ENCODE measurements at places on chromosomes 16 and 17. TPM values are rescaled to one million over a fixed set of nuclear protein-coding genes. Genes with fewer than 3 reads are reported as not detected.

The GP1BA gene
- total RNA-seq: not detected

The SLC5A11 gene
- total RNA-seq: not detected

The C17orf67 gene
- total RNA-seq: not detected

The KRT33A gene
- total RNA-seq: not detected

The ADAM11 gene
- 4.4 TPM for total RNA-seq

The HCRT gene
- total RNA-seq: not detected

The FADS6 gene
- total RNA-seq: not detected

DNA sequence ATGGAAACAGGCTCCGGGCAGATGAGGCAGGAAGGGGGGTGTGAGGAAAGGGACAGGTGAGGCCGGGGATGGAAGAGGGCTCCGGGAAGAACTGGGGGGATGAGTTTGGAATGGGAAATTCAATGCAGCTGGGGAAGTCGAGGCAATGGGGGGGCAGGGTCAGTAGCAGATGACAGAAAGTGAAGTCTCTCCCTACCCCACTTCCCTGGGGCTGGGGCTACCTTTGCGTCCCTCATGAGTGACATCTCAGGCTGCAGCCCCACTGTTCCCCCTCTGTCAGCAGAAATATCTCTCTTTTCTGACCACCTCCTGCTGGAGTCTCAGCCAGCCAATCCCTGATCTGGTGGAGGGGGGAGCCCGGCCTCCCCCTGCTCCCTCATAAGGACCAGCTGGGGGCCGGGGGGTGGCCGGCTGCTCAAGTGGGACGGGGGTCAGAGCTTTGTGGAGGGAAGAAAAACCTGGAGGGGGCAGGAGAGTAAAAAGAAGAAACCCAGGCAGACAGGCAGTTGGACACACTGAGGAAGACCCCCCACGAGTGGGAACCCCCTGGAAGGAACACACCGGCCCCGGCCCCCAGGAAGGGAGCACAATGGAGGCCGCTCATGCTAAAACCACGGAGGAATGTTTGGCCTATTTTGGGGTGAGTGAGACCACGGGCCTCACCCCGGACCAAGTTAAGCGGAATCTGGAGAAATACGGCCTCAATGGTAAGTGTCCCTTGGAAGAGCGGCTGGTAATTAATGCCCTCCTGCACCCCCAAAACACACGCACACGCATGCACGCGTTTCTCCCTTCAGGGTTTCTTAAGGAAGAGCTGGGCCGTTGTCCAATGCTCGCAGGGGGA lies at the start of gene ATP2A1:
Gene ATP2A1, plus strand, starts transcription at position 406 of the 844 bp plus-strand sequence. Its CDS starts 184 bp downstream, at position 590.
- H3K27me3 ChIP-seq: no peaks in the 10 kb centered on the region
- peak within 1 kb of the TSS; percentile 56 for H3K4me3 ChIP-seq
- DNase-seq: no peak
- H3K27ac ChIP-seq: no peak within 1 kb of the TSS

- no peak overlapping the region for H3K27ac ChIP-seq
- H3K4me3 ChIP-seq: no peak overlapping the region
- H3K36me3 ChIP-seq: no peaks in the 10 kb centered on the region
- no peaks in the 10 kb centered on the region for H3K4me1 ChIP-seq
- no peak for DNase-seq
- H3K27me3 ChIP-seq: no peaks in the 10 kb centered on the region
These were observed 232.8 kb upstream of the SALL1 start for GRCh38 chr16:51383909-51384308.

DNA sequence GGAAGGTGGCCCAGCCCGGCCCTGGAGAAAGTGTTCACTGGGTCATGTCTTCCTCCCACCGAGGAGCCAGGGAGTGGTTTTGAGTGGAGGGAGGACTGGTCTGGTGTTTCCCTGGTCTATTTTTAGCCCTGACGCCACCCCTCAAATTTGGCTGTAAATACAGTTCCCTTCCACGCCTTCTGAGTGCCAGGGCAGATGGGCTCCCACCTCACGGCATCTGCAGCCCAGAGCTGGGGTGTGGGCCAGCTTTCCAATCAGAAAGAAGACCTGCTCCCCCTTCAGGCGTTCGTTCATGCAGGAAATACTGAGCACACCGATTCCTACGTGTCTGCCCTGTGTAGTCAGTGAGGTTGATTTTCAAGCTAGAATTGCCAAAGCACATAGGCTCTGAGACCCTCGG lies 53.7 kb downstream of the SNX20 start:
- H3K36me3 ChIP-seq: no peaks in the 10 kb centered on the region
- no peaks in the 10 kb centered on the region for H3K4me1 ChIP-seq
- no peak overlapping the region for H3K4me3 ChIP-seq
- H3K27me3 ChIP-seq: no peaks in the 10 kb centered on the region
- DNase-seq: no peak

GRCh38 chr16:49452108-49452507 lies 78.5 kb downstream of the C16orf78 start:
- peaks cover 6% of the 10 kb centered on the region for H3K27me3 ChIP-seq
- H3K36me3 ChIP-seq: no peaks in the 10 kb centered on the region
- no peaks in the 10 kb centered on the region for H3K4me1 ChIP-seq

GRCh38 chr17:81278831-81279230 lies 16.3 kb downstream of the SLC38A10 start:
- no peak overlapping the region for H3K4me3 ChIP-seq
- no peak for DNase-seq
- H3K27me3 ChIP-seq: no peaks in the 10 kb centered on the region
- no peaks in the 10 kb centered on the region for H3K4me1 ChIP-seq
- peaks cover 88% of the 10 kb centered on the region for H3K36me3 ChIP-seq

- no peaks in the 10 kb centered on the region for H3K36me3 ChIP-seq
- H3K4me3 ChIP-seq: no peak overlapping the region
- DNase-seq: no peak
- peaks cover 10% of the 10 kb centered on the region for H3K4me1 ChIP-seq
- no peak overlapping the region for H3K27ac ChIP-seq
- peaks cover 7% of the 10 kb centered on the region for H3K27me3 ChIP-seq
These were observed 12.6 kb downstream of the TBX4 start for GRCh38 chr17:61464843-61465180.

DNA sequence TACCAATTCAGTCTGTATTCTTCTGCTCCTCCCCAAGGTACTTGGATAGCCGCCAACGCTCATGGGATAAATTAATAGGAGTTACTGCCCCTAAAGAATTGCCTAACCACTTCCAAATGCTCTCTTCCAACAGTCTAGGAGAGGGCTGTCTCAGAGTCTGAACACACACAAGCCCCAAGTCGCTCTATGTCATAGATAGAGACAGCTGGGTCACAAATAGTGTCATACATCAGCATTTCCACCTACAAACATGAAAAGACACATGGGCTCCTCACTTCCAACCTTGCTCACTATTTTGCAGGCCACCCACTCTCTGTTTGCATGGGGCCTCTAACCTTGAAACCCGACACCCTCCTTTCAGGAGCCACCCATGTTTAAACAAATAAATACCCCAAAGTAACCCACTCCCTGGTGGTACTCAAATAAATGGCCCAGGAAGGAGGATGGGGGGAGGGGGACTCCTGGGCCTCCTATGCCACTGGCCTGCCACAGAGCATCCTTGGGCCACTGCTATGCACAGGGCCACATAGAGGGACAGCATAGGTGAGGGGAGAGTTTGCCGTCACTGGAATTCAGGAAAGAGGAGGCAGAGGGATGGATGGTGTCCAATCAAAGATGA lies 265.9 kb downstream of the SOX9 start:
- H3K36me3 ChIP-seq: no peaks in the 10 kb centered on the region

GRCh38 chr16:49183911-49184310 lies 97.7 kb downstream of the CBLN1 start:
- no peaks in the 10 kb centered on the region for H3K27me3 ChIP-seq
- H3K36me3 ChIP-seq: no peaks in the 10 kb centered on the region
- H3K4me3 ChIP-seq: no peak overlapping the region
- peak; percentile 2 for DNase-seq
- H3K4me1 ChIP-seq: no peaks in the 10 kb centered on the region

DNA sequence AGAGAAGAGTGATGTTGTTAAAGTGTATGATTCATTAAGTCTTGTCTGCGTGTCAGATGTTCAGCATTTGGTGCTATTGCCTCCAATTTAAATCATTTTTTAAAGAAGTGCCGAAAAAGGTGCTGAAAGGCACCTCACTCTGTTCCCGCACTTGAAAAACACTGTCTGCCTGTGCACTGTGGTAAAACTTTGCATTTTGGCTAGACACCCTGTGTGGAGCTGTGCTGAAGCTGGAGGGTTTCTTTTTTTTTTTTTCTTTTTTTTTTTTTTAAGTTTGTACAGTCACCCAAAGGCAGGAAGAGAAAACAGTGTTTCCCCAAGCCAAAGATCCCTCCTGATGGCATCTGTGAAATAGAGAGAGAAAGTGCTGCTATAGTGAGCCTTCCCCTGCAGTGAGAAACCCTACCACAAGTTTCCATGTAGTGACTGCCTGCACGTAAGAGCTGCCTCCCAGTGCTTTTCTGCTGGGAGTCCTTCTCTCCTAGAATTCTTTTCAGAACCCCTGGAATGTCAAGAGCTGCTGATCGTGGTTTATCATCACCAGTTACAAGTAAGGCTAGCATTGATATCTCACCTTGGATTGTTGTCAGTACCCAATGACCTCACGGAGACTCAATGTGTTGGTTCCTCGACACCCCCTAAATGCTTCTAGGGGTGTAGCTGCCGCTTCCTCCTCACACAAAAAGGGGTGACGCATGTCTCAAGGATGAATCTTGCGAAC lies 116.0 kb upstream of the SOX9 start:
- no peaks in the 10 kb centered on the region for H3K27me3 ChIP-seq
- H3K4me1 ChIP-seq: 0 out of 2 replicates have a peak, but pooled peaks cover 4% of the 10 kb centered on the region
- H3K36me3 ChIP-seq: no peaks in the 10 kb centered on the region
- no peak overlapping the region for H3K4me3 ChIP-seq

DNA sequence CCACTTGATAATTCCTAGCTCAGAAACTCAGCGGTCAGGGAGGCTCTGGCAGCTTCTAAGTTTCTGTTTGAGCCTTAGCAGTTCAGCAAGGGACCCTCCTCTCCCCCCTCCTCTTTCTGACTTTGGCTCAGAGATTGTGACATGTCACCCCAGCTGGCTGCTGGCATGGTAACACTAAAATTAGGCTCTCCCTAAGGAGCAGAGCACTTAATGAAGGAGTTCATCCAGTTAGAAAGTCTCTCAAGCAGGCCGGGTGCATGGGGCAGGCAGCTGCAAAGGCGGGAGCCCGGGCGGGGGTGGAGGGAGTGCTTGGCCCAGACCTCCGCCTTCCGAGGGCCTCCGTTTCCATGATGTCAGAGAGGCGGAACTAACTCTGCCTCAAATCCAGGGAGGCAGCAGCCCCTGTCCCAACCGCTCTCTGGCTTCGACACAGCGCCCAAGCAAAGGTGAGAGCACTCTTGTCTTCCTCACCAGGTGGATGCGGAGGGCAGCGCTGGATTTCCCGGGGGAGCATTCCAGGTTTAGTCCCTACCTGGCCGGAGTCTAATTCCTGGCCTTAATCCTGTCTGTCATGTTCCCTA lies 128.0 kb upstream of the PLCG2 start:
- H3K4me3 ChIP-seq: no peak overlapping the region
- peaks cover 20% of the 10 kb centered on the region for H3K36me3 ChIP-seq
- H3K27me3 ChIP-seq: no peaks in the 10 kb centered on the region
- no peak for DNase-seq

- no peak overlapping the region for H3K27ac ChIP-seq
- no peak for DNase-seq
- no peaks in the 10 kb centered on the region for H3K36me3 ChIP-seq
- no peaks in the 10 kb centered on the region for H3K4me1 ChIP-seq
These were observed 263.2 kb downstream of the CBLN1 start for GRCh38 chr16:49018259-49018931.

- no peaks in the 10 kb centered on the region for H3K27me3 ChIP-seq
- no peak for DNase-seq
- H3K27ac ChIP-seq: no peak overlapping the region
- no peaks in the 10 kb centered on the region for H3K4me1 ChIP-seq
- no peak overlapping the region for H3K4me3 ChIP-seq
These were observed 27.7 kb upstream of the GOSR1 start for GRCh38 chr17:30449480-30449879.

DNA sequence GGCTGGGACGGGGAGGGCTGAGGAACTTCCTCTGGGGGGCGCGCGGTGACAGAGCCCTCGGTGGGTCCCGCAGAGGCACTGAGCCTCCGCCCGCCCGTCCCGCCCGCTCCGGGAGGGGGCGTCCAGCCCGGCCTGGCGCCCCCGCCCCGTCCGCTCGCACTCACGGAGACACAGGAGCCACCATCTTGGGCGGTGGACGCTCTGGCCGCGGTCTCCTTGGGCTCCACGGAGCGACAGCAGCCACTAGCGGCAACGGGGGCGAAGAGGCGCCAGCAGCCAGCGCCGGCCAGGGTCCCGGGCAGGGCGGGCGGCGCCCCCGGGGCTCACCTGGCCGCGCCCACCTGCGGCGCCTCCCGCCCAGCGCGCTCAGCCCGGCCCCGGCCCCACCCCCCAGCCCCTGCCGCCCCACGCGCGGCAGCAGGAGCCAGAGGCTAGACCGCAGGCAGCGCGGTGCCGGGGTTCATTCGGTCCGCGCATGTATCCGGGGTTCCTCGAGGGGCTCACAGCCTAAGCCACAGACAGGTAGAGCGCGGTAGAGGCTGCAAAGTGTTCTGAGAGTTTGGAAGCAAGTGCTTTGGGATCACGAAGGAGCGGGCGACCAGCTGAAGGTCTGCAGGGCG lies at the start of gene C17orf113:
Gene C17orf113, minus strand, starts transcription at position 209 of the 620 bp plus-strand sequence. CDS start 7,225 bp downstream, outside the sequence.
- 0 out of 2 replicates have a peak, but pooled peaks cover 4% of the 10 kb centered on the region for H3K27me3 ChIP-seq
- H3K4me1 ChIP-seq: peaks cover 5% of the 10 kb centered on the region
- H3K4me3 ChIP-seq: peak within 1 kb of the TSS; percentile 46
- no peaks in the 10 kb centered on the region for H3K36me3 ChIP-seq
- DNase-seq: peak; percentile 61

DNA sequence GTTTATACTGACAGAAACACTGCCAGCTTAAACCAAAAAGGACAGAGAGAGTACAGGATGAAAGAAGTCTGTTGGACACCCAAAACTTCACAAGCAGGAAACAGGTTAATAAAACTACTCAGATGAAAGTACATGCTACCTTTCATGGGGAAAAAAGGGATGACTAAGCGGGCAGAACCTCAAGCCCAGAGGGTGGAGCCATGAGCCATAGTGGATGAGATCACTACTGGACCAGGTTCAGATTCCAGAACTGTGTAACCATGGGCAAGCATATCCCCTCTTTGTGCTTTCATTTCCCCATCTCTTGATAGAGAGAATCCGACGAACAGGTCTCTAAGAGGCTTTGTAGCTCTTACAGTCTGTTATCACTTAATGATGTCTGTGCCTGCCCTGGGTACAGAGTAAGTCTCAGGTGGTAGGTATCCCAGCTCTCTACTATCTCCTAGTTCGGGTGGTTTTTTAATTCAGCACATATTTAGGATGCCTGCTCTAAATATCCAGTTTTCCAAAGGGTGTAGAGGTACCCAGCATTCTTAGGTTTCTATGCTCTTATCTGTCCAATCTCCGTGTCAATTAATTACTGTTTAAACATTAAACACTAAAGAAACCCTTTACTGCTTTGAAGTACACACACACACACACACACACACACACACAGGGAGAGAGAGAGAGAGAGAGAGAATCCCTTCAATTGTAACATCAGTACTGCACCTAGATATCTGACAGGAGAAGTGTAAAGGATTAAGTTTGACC lies 206.7 kb downstream of the ZNF423 start:
- no peaks in the 10 kb centered on the region for H3K27me3 ChIP-seq
- peaks cover 6% of the 10 kb centered on the region for H3K4me1 ChIP-seq
- no peaks in the 10 kb centered on the region for H3K36me3 ChIP-seq

- peaks cover 32% of the 10 kb centered on the region for H3K36me3 ChIP-seq
- H3K4me3 ChIP-seq: no peak overlapping the region
- H3K4me1 ChIP-seq: peaks cover 4% of the 10 kb centered on the region
- H3K27me3 ChIP-seq: no peaks in the 10 kb centered on the region
These were observed 184.6 kb upstream of the C17orf78 start for GRCh38 chr17:37191219-37191618.

Measured in SJSA1 (cell line).